ENCODE measurements at places on chromosomes 16 and 17. TPM values are rescaled to one million over a fixed set of nuclear protein-coding genes. Genes with fewer than 3 reads are reported as not detected.

Gene TEPSIN
- total RNA-seq = 44.1 TPM

Gene ASGR1
- total RNA-seq = 0.95 TPM

Gene ZFP3
- 0.84 TPM for total RNA-seq

Gene C1QTNF8
- total RNA-seq = not detected

DNA sequence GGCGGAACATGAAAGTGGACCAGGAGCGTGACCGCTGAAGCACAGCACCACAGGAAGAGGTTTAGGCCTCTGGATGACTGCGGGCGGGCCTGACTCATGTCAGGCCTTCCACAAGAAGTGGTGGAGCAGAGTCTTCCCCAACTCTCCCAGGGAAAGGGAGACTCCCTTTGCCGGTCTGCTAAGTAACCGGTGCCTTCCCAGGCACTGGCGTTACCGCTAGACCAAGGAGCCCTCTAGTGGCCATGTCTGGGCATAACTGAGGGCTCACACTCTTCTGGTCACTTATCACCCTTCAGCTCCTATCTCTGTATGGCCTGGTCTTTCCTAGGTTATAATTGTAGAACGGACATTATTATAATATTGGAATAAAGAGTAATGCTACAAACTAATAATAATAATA lies 1931.9 kb downstream of the TP53TG3F start:
- DNase-seq = peak; percentile 27

DNA sequence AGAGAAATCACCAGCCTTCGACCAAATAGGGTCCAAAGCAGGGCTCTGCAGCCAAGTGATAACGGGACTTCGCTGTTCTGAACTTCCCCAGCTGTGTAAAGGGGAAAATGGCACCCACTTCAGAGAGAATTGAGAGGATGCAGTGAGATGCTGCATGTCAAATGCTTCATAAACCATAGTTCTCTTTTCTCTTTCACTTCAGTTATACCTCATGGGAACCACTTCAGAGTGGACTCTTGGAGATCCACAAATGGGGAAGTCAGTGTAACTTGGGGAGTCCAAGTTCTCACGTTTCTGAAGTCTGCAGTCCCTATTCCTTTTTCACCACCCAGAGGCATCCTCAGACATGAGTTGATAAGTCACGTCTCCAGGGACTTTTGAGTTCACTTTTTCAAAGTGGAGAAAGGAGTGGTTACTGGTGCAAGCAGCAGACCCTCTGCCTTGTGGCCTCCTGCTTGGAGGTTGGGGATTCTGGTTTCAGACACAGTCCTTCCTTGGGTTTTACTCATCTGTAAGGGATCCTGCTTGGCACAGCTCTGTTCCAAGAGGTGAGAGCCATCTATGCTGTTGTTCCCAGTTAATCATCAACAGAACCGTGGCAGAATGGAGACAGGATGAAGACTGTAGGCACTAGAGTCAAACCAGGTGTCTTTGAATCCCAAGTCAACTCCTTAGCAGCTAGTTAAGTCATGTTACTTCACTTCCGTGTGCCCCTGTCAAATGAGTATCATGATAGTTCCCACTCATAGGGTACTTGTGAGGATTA lies 123.4 kb upstream of the NOL11 start:
- DNase-seq = no peak

- DNase-seq = no peak
Measured at GRCh38 chr16:28982949-28983348, 1.9 kb upstream of the LAT start.

GRCh38 chr17:50908860-50909764 lies 43.0 kb upstream of the TOB1 start:
- DNase-seq = no peak

- no peak for DNase-seq
Measured at GRCh38 chr16:53626161-53626560, 77.5 kb downstream of the RPGRIP1L start.

Measured in PC-3 (cell line).